Naive thymus-derived CD8-positive, alpha-beta T cell (primary cell): ENCODE measurements at places on chromosomes 1 and 21. TPM values are rescaled to one million over a fixed set of nuclear protein-coding genes. Genes with fewer than 3 reads are reported as not detected.

GRCh38 chr1:233478611-233479010, 135.3 kb upstream of the KCNK1 start:
- DNase-seq, result no peak

Gene OR2L2
- 0.42 TPM for total RNA-seq

Gene EXTL1
- total RNA-seq, result 0.26 TPM

Gene OLFML2B
- total RNA-seq, result not detected

Gene SELENOF
- 157 TPM for total RNA-seq

Gene NBPF10
- 1.7 TPM for total RNA-seq

DNA sequence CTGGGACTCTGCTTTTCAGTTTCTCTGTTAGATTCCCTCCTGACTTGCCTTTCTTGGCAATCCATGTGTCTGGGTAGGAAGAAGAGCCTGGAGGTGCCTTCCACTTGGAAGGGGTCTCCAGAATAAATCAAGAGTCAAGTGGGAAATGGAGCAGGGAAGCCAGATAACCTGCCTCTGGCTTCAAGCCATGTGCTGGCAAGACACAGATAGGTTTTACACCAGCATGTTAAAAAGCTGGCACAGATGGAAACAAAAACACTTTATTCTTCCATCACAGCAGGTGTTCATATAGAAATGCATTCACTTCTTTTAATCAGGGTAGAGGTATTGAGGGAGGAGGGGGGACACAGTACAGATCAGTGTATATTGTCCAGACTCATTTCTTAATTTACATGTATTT, 356.9 kb upstream of the RUNX1 start:
- no peak for DNase-seq

Gene NLRP3
- total RNA-seq, result 3.2 TPM

Gene LCE3E
- total RNA-seq, result not detected

- DNase-seq, result peak; percentile 16
Observed at GRCh38 chr1:153260585-153261280, 1.2 kb downstream of the LORICRIN start.

DNA sequence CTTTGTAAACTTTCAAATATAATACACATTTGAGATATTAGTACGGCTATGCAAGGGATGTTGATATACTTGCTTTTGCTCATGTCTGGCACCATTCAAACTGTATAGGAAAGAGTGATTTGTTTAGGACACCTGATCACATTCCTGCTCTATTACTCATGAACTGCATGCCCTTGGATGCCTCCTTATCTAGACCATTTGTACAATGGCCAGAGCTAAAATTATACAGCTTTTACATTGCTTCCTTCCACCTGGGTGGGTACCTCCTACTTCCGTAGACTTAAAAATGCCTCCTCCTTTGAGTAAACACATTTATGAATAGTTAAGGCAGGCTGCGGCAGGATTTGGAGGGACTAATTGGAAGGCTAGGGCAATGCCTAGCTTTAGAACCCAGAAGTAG, 85.4 kb upstream of the PBX1 start:
- no peak for DNase-seq

GRCh38 chr1:163186862-163187261, 15.9 kb downstream of the RGS5 start:
- DNase-seq, result no peak

Gene SLC1A7
- total RNA-seq, result not detected

GRCh38 chr1:42504535-42505128, 41.5 kb downstream of the CCDC30 start:
- no peak for DNase-seq

DNA sequence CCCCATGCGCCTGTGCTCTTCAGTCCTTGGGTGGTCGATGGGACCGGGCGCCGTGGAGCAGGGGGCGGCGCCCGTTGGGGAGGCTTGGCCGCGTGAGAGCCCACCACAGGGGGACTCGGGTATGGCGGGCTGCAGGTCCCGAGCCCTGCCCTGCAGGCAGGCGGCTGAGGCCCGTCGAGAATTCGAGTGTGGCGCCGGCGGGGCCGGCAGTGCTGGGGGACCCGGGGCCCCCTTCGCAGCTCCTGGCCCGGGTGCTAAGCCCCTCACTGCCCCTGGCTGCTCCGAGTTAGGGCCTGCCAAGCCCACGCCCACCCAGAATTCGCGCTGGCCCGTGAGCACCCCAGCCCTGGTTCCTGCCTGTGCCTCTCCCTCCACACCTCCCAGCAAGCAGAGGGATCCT, 26.1 kb downstream of the TLR5 start:
- no peak for DNase-seq

DNA sequence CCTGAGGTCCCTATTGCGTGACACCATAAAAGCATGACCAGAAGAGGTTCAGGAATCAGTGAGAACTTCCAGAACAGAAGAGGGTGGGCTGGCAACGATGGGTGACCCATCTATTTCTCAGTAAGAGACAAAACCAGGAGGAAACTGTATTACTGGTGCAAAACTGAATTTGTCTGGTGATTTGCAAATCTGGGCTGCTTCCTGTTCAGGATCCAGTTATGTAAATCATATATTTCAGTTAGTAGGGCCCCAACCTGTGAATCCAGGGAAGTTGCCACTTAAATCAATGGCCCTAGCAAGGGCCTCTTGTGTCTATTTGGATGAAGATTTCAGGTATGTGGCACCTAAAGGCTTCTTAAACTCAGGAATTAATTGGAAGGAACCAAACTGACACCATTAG, 23.1 kb upstream of the SMAP2 start:
- no peak for DNase-seq

DNA sequence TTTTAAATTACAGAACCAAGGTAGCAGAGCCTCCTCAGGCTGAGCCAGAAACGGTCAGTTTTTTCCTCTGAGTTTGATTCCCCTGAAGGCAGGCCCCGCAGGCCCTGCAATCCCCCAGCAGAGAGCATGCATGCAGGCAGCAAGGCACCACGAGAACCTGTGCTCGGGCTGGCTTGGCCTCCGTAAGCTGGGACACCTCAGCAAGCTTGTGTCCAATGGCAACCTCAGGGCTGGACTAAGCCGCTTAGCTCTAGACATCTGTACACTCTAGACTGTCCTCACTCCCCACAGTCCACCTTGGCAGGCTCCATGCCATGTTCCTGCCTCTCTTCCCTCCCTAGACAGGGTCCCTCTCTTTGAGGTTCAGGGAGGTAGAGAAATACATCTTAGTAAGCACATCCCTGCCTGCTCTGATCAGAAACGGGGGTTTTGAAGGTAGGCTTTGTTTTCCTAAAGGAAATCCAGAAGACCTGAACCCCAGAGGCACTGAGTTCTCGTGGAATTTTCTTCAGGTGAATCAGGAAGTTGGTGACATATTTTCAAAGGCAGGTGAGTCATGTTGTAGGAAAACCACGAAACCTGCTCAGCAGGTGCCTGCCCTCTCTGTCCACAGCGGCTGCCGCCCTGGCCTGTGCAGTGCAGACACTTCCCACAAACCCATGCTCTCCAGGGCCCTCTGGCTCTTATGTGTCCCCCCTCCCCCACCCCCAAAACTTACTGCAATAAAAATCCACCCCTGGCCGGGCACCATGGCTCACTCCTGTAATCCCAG, 7.0 kb downstream of the TMEM63A start:
- DNase-seq, result no peak

DNA sequence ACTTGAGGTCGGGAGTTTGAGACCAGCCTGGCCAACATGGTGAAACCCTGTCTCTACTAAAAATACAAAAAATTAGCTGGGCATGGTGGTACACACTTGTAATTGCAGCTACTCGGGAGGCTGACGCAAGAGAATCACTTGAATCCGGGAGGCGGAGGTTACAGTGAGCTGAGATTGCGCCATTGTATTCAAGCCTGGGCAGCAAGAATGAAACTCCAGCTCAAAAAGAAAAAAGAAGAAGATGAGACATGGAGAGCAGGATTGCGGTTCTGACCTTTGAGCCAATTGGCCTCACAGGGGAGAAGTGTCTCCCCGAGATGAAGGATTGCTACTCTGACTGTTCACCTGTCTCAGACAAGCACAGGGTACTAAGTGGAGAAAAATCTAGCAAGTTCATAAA, 6.6 kb downstream of the SCCPDH start:
- no peak for DNase-seq

DNA sequence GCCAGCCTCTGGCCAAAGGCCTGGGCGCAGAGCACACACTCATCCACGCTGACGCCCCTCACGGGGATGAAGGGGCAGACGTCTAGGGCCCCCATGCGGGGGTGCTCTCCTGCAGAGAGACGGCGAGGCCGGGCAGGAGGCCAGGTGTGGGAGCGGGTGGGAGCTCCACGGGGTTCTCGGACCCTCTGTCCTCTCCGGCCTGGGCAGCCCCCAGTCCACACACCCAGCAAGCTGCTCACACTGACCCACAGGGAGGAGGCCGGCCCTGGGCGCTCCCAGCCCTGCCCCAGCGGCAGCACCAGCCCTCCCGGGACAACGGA, 2.5 kb downstream of the FTCD start:
- no peak for DNase-seq

Gene SYNC
- total RNA-seq, result not detected
